ENCODE measurements at places on chromosomes 5 and 9.
A peak's percentile ranks its signal among the peaks of the same experiment; 100 is the strongest.

GRCh38 chr9:125784286-125785049 is 37.3 kb downstream of the PBX3 start:
- peak; percentile 39 for DNase-seq

- no peak for DNase-seq
These were observed 45.9 kb upstream of the ANKRD31 start for GRCh38 chr5:75282581-75282980.

- DNase-seq, result peak; percentile 35
These were observed 7.5 kb upstream of the TOR2A start for GRCh38 chr9:127742435-127743088.

DNA sequence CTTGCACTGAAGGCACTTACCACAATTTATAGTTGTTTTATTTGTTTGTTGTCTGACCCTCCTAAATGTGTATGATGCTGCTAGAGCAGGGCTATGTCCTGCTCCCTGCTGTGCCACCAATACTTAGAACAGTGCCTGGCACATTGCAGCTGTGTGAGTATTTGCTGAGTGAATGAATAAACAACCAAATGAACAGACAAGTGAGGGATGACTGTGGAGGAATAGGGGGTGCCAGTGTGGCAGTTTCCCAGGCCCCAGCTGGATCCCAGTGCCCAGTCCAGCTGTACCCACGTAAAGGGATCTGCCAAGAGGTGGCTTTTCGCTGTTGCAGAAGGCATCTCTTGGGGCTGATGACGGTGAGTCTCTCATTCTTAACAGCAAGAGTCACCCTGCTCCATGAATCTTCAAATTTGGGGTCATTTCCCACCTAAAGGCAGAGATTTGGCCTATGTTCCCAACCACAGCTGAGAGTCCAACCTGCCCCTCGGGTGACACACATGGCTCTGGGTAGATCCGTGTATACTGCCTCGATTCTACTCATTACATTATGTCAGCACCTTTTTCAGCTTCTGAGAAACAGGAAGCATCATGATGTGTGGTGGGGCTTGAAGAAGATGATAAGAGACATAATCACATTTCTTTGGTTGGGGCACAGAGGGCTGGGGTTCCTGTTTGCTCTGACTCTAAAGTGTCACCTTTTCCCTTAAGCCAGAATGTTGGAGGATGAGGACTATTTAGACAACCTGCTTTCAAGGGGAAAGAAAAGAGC is 14.3 kb downstream of the IL5 start:
- DNase-seq, result no peak

- peak; percentile 2 for DNase-seq
These were observed 69.2 kb downstream of the SYK start for GRCh38 chr9:90870621-90871326.

GRCh38 chr5:138753794-138754698 is 821 bp downstream of the CTNNA1 start:
- DNase-seq, result peak; percentile 69

DNA sequence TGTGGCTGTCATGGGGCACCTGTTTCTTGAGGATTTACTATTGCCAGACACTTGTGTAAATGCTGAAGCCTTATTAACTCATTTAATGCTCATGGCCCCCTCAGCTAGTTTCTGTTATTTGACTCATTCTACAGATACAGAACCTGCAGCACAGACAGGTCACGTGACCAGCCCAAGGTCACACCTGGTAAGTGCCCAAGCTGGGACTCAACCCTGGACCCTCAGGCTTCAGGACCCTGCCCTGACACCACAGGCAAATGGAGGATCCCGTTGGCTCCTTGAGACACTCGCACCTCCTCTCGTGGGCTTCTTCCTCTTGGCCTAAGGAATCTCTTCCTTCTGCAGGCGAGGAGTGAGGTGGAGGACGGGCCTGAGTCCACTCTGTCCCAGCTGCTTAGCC is 10.6 kb upstream of the NEURL1B start:
- no peak for DNase-seq

DNA sequence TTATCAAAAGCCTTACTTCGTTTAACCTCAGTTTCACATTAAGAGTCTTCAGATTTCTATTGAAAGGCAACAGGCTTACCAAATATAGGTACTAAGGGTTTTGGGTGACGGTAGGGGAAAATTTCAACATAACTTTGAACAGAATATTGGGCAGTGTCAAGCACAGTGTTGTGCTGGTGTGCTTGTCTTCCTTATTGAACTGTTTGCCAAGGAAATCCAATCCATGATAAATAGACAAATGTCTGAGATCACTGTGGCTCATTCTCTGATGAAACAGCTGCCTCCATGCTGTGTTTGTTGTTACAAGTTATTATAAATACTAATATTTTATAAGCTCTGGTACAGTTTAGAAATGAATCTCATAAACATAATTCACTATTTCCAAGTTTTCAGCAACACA is 730.1 kb downstream of the NR2F1-AS1 start:
- no peak for DNase-seq

DNA sequence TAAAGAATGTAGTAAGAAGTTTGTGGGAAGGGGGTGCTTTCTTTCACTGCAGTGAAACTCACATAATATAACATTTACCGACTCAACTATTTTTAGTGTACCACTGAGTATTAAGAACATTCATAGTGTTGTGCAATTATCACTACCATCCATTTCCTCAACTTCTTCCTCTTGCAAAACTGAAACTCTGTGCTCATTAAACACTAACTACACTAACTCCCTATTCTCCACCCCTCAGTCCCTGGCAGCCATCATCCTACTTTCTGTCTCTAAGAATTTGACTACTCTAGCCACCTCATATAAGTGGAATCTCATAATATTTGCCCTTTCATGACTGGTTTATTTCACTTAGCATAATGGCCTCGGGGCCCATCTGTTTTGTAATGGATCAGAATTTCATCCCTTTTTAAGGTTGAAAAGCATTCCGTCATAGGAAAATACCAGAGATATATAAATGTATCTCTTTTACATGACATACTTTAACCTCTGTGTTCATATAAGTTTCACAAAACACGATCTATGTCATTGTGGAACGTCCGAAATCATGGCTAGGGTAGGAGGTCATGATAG is 56.3 kb upstream of the DIRAS2 start:
- DNase-seq, result no peak

GRCh38 chr9:116087751-116088194 is 65.8 kb upstream of the PAPPA start:
- DNase-seq, result no peak

GRCh38 chr9:130186839-130187522 is 14.8 kb downstream of the NCS1 start:
- no peak for DNase-seq
